ENCODE measurements at places on chromosomes 5 and 9.

DNA sequence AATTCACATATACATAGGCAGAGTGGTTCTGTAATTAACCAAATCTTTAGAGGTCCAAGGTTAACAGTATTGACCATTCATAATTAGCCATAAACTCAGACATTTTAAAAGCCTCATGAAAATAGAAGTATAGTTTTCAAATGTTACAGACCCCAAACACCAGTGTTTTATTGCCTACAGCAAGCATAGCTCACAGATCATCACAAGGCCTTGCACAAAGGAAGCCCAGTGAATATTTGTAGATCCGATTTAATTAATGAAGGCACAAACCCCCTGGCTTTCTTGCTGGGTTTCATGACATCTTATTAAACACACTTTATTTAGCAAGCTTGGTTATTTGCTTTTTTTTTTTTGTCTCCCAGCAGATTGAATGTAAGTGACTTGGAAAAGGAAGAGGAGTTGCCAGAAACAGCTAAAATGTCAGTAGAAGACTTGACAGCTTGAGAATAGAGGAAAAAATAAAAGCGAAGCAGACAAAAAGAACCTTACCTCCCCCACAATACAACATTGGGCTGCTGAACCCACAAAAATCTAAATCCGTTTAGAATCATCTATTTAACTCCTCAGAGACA is 283.9 kb upstream of the TNC start:
- no peak for DNase-seq

DNA sequence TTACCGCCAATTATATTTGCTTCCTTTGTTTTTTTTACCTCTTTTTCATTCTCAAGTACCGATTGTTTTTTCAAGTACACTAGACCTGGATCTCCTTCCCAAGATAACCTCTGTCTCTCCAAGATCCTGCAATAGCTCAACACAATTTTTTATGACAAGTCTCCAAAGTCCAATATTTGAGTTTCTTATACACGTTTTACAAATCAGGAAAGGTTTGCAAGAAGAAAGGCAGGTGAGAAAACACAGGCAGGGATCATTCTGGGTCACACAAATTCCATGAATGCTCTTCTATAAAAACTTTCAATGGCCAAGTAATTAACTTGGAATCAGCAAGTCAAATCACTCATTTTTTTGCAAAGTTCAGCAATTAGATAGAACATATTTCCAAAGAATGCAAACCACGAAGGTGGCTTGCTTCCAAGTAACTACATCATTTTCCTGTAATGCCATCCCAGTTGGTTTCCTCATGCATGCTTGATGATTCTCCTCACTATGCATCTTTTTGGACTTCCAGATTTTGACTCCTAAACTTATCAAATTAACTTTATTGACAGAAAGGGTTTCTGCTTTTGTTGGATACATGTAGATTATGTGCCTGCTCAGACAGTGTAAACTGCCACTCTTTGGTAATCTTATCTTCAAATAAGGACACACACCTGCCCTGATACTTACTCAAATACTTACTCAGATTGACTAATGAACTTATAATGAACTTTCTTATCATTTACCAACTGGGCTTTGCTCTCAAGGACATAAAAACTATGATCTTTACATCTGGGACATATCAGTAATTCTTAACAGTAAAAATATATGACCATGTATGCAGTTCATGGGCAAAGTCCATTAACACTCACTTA is 24.7 kb upstream of the IFNE start:
- DNase-seq: no peak

DNA sequence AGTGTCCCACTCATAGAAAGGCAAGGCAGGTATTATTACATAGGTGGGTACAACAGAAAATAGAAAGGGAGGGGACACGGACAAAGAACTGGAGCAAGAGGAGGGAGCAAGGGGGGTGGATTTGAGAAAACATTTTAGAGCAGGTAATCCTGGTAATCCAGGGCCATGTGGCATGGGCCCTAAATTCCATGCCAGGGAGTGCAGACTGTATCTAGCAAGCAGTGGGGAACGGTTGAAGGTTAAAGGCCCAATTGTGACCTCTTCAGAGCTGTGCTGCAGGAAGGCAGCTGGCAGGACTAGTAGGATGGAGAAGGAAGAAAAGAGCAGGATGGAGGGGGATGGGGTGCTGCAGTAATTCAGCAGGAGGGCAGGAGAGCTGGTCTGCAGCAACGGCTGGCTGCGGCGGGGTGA is 75.2 kb downstream of the PDE6A start:
- DNase-seq: no peak

DNA sequence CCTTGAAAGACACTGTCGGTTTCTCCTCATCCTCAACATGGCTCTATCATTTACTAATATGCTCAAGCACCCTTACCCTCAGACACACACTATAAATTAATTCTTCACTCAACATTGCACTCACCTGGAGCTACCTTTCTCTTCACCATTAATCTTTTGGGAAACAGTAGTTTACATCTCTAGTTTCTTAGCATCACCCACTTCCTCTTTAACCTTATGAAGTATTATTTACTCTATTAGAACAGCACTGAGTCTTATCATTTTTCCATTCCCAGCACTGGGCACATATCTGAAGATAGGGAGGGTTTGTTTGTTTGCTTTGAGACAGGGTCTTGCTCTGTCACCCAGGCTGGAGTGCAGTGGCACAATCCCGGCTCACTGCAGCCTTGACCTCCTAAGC is 213.5 kb downstream of the SMARCA2 start:
- DNase-seq: no peak

DNA sequence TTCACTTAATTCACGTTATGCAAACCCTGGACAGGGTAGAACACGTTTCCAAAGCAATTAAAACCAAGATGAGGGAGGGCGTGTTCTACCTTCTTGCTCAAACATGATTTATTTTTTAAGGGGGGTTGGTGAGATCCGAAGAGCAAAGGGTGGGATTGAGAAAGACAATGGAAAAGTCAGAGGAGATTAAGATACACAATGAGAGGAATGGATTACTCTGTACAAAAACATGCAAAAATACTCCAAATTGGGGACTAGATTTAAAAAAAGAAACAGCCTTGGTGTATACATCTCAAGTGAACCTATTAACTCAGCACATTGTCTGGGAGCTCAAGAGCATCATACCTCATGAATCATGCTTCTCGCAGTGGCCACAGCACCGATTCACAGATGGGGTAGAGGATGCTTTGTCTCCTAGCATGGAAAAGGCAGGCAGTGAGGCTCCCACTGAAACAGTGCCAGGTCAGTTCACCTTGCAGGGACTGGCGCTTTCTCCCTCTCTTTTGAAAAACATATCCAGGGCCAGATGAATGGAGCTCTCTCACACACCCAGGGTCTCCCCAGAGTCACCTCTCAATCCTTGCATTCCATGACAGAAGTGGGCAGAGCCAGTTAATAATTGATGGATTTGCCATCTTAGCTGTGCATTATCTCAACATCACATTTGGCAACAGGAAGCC is 459.7 kb downstream of the BNC2 start:
- DNase-seq: no peak

DNA sequence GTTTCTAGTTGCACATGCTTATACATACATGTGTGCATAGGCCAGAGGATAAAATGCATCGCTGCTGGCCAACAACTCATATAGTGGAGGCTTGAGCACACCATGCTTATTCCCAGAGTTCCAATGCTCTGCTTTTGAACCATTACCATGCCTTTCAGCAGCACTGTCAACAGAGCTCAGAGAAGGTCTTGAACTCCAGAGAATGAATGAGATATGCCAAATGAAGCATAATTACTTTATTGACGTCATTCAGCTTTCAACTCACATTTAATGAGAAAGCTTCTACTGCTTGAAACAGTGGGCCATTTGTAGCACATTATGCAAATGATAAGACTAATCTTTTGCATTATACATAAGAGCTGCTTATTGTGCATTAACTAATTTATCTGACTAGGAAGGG is 765.3 kb upstream of the GRAMD2B start:
- DNase-seq: no peak

Data from stimulated activated naive CD4-positive, alpha-beta T cell treated with Interleukin-2 at 50 U/mL for 16 hours (primary cell).